ENCODE measurements at places on chromosomes 2 and 18.

- no peak for DNase-seq
- H3K36me3 ChIP-seq, result no peaks in the 10 kb centered on the region
- no peaks in the 10 kb centered on the region for H3K27me3 ChIP-seq
These were observed 90.2 kb downstream of the EHD3 start for GRCh38 chr2:31324016-31324633.

- no peak for DNase-seq
- H3K27me3 ChIP-seq, result no peaks in the 10 kb centered on the region
- H3K4me3 ChIP-seq, result no peak overlapping the region
These were observed 1462.8 kb upstream of the LRRTM1 start for GRCh38 chr2:81767187-81767912.

DNA sequence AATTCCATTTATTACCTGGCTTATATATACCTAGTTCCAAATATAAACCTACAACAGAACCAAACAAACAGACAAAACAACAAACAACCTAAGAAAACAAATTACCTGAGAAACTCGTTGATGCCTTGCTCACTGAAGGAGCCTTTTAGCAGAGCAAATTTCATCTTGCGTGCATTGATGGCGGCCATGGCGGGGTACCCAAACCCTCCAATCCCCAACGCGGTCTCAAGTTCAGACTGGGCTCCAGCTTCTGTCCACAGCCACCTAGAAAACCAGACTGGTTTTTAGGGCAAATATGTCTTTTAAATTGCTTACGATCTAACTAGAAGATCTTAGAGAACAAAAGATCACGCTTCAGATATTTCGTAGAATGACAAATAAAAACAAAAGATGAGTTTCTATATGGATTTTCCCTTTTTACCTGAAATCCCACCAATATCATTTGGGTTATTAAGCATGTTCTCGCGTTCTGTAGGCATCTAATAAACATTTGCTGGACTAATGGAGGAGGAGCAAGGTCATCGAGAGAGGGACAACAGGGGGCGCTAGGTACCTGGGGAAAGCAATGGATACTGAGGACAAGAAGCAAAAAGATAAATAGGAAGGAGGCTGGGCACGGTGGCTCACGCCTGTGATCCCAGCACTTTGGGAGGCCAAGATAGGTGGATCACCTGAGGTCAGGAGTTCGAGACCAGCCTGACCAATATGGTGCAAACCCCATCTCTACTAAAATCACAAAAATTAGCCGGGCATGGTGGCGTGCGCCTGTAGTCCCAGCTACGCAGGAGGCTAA is 25.2 kb downstream of the PDIA6 start:
- H3K27ac ChIP-seq, result no peak overlapping the region
- no peaks in the 10 kb centered on the region for H3K27me3 ChIP-seq
- no peak overlapping the region for H3K4me3 ChIP-seq
- H3K36me3 ChIP-seq, result peaks cover 27% of the 10 kb centered on the region

- H3K36me3 ChIP-seq, result peaks cover 50% of the 10 kb centered on the region
- H3K27me3 ChIP-seq, result no peaks in the 10 kb centered on the region
- no peaks in the 10 kb centered on the region for H3K4me1 ChIP-seq
- no peak for DNase-seq
- H3K4me3 ChIP-seq, result no peak overlapping the region
These were observed 46.3 kb downstream of the RTTN start for GRCh38 chr18:70158992-70159717.

DNA sequence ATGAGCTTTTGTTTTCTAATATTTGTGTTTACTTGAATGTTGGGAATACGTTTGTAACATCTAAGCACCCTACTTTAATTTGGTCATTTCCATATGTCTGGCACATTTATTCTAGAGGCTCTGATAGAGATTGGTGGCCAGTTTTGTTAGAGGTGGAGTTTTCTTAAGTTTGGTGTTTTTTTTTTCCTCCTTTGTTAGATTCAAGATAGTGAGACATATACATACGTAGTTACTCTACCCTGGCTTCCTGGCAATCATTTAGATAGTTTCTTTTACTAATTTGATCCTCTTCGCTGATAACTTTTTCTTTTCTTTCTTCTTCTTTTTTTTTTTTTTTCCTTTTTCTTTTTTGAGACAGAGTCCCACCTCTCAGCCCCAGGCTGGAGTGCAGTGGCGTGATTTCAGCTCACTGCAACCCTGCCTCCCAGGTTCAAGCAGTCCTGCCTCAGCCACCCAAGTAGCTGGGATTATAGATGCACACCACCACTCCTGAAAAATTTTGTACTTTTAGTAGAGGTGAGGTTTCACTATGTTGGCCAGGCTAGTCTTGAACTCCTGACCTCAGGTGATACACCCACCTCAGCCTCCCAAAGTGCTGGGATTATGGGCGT is 26.6 kb downstream of the SMCHD1 start:
- H3K4me1 ChIP-seq, result peaks cover 15% of the 10 kb centered on the region
- peaks cover 66% of the 10 kb centered on the region for H3K36me3 ChIP-seq
- no peak for DNase-seq

- no peak overlapping the region for H3K27ac ChIP-seq
- no peak for DNase-seq
- H3K27me3 ChIP-seq, result no peaks in the 10 kb centered on the region
These were observed 287.6 kb downstream of the MYCN start for GRCh38 chr2:16227811-16228462.

GRCh38 chr2:181374781-181375675 is 82.2 kb upstream of the ITGA4 start:
- H3K4me3 ChIP-seq, result no peak overlapping the region
- no peaks in the 10 kb centered on the region for H3K4me1 ChIP-seq
- H3K36me3 ChIP-seq, result no peaks in the 10 kb centered on the region
- no peaks in the 10 kb centered on the region for H3K27me3 ChIP-seq

DNA sequence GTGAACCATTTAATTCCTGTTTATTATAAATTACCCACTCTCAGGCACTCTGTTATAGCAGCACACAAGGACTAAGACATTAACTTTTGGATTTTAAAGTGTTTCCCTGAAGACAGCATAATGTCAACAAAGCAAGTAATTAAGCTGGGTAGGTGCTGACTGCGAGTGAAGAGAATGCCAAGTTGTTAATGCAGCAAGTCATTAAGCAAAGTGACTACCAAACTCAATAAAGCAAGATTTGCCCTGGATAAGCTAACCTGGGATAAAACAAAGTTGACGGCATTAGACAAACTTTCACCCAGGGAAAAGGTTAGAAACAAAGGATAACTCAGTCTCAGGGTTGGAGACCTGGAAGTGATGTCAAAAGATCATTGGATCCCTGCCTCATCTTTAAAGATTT is 28.4 kb upstream of the NABP1 start:
- no peaks in the 10 kb centered on the region for H3K27me3 ChIP-seq
- DNase-seq, result no peak
- peak overlapping the region; percentile 20 for H3K27ac ChIP-seq
- H3K4me3 ChIP-seq, result no peak overlapping the region

DNA sequence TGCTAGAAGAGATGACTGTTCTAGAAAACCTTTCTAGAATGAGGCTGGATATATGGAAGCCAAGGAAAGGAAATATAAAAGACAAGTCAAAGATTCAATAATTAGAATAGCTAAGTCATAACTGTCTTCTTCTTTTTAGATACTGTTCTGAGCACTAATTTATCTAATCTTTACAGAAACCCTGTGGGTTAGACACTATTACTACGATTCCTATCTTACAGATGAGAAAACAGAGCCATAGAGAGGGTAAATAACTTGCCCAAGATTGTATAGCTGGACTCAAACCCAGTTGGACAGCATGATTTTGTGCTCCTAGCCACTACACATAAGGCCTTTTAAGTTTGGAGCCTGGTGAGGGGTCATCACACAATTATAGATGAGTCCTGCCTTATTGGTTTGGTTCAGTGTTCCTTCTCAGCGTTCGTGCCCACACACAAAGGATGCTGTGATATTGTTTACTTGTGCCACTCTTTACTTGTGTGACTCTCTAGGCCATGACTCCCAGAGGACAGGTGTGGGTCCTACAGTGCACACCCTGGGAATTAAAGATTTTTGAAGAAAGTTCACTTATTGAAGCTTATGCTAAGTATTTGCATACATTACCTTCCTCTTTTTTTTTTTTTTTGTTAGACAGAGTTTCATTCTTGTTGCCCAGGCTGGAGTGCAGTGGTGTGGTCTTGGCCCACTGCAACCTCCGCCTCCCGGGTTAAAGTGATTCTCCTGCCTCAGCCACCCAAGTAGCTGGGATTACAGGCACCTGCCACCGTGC is 153.7 kb downstream of the PRKCE start:
- no peak overlapping the region for H3K27ac ChIP-seq
- H3K27me3 ChIP-seq, result no peaks in the 10 kb centered on the region
- H3K4me3 ChIP-seq, result no peak overlapping the region
- no peaks in the 10 kb centered on the region for H3K36me3 ChIP-seq
- no peak for DNase-seq
- H3K4me1 ChIP-seq, result no peaks in the 10 kb centered on the region

GRCh38 chr2:15829985-15830384 is 110.4 kb upstream of the MYCN start:
- no peak overlapping the region for H3K27ac ChIP-seq
- H3K36me3 ChIP-seq, result no peaks in the 10 kb centered on the region
- no peaks in the 10 kb centered on the region for H3K27me3 ChIP-seq
- no peak for DNase-seq
- no peak overlapping the region for H3K4me3 ChIP-seq

DNA sequence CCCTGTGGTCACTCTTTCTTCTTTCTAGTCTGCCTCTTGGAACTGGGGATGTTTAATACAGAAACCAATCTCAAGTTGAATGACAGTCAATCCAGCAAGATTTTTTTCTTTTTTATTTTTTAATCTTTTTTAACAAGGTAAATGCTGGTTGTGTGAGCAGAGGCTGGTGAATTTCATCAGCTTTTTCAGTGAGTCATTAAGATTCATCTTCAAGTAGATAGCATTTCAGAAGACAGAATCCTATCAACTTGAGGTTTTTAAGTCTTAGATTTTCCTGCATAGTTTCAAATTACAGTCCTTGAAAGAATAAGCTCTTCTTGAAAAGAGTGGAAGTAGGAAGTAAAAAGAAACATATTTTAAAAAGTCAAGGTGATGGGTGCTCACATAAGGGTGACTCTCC is 12.4 kb downstream of the SLC8A1 start:
- no peak overlapping the region for H3K4me3 ChIP-seq
- H3K27ac ChIP-seq, result no peak overlapping the region
- H3K4me1 ChIP-seq, result no peaks in the 10 kb centered on the region
- no peak for DNase-seq
- H3K36me3 ChIP-seq, result no peaks in the 10 kb centered on the region

DNA sequence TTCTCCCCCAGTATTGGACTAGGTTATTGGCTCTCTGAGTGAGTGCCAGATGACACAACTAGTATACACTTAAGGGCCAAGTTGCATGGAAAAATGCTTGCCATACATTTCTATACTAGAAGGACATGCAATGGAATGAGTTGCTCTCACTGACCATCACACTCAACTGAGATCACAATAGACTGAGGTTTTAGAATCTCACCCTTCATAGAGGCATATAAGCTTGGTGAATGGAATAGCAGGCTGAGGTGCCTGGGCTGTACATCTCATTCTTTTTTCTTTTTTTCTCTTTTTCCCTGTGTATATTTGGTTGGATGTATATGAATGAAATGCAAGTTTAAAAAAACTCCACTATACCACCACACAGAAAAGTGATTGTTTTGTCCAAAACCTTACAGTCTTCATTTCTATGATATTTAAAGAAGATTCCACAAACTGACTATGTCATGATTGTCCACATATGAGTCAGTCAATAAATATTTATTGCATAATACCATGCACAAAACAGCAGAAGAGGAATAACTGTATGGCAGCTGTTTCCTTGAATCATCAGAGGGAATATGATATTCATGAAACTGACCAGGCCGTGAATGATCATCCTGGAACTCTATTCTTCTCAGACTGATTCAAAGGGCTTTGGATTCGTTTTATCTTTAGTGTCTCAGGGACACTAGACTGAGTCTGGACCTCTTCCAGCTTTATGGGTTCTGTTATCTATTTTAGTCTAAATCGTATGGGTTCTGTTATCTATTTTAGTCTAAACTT is 122.6 kb upstream of the STK17B start:
- no peak for DNase-seq
- H3K36me3 ChIP-seq, result no peaks in the 10 kb centered on the region
- no peaks in the 10 kb centered on the region for H3K4me1 ChIP-seq
- no peaks in the 10 kb centered on the region for H3K27me3 ChIP-seq
- peak overlapping the region; percentile 11 for H3K27ac ChIP-seq

- no peaks in the 10 kb centered on the region for H3K27me3 ChIP-seq
- H3K4me3 ChIP-seq, result no peak overlapping the region
- H3K36me3 ChIP-seq, result peaks cover 6% of the 10 kb centered on the region
- H3K4me1 ChIP-seq, result peaks cover 3% of the 10 kb centered on the region
- no peak overlapping the region for H3K27ac ChIP-seq
These were observed 156.7 kb downstream of the ARHGAP28 start for GRCh38 chr18:6885992-6886796.

- peaks cover 23% of the 10 kb centered on the region for H3K4me1 ChIP-seq
- H3K27ac ChIP-seq, result peak overlapping the region; percentile 34
- no peaks in the 10 kb centered on the region for H3K27me3 ChIP-seq
- H3K36me3 ChIP-seq, result no peaks in the 10 kb centered on the region
- DNase-seq, result no peak
- H3K4me3 ChIP-seq, result no peak overlapping the region
These were observed 29.9 kb downstream of the PELI1 start for GRCh38 chr2:64114063-64114911.

GRCh38 chr2:132664096-132664495 is 5.9 kb downstream of the LYPD1 start:
- DNase-seq, result no peak
- no peaks in the 10 kb centered on the region for H3K36me3 ChIP-seq
- peaks cover 3% of the 10 kb centered on the region for H3K4me1 ChIP-seq
- H3K4me3 ChIP-seq, result no peak overlapping the region
- H3K27ac ChIP-seq, result no peak overlapping the region
- peaks cover 36% of the 10 kb centered on the region for H3K27me3 ChIP-seq

DNA sequence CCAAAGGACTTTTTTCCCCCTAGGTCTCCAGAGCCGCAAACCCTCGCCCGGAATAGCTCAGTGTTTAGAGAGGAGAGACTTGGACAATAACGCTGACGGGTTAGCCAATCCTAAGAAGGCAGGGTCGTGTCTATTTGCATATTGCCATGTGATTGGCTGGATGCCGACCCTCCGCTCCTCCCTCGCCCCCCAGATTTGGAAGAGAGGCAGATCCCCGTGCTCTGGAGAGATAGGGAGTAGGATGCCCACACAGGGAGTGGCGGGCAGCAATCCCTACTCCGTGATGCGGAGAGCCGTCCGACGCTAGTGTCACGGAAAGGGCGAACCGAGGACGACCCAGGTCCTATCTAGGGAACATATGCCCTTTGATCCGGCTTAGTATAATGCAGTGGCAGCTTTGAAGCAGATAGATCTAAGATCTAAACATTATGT is 1.4 kb downstream of the WNT6 start:
- no peak for DNase-seq
- H3K27ac ChIP-seq, result no peak overlapping the region
- H3K4me3 ChIP-seq, result peak overlapping the region; percentile 31
- peaks cover 15% of the 10 kb centered on the region for H3K4me1 ChIP-seq
- no peaks in the 10 kb centered on the region for H3K36me3 ChIP-seq
- peaks cover 100% of the 10 kb centered on the region for H3K27me3 ChIP-seq

- DNase-seq, result no peak
- no peaks in the 10 kb centered on the region for H3K4me1 ChIP-seq
- H3K4me3 ChIP-seq, result no peak overlapping the region
- no peaks in the 10 kb centered on the region for H3K36me3 ChIP-seq
- H3K27me3 ChIP-seq, result no peaks in the 10 kb centered on the region
These were observed 3.3 kb upstream of the YES1 start for GRCh38 chr18:815353-815752.

GRCh38 chr2:233287871-233288270 is 19.7 kb upstream of the SAG start:
- no peak overlapping the region for H3K27ac ChIP-seq
- DNase-seq, result no peak
- peaks cover 34% of the 10 kb centered on the region for H3K36me3 ChIP-seq
- H3K4me1 ChIP-seq, result peaks cover 7% of the 10 kb centered on the region

Measured in esophagus squamous epithelium (tissue), 5 donors.